ENCODE measurements at places on chromosomes 11 and 22.

DNA sequence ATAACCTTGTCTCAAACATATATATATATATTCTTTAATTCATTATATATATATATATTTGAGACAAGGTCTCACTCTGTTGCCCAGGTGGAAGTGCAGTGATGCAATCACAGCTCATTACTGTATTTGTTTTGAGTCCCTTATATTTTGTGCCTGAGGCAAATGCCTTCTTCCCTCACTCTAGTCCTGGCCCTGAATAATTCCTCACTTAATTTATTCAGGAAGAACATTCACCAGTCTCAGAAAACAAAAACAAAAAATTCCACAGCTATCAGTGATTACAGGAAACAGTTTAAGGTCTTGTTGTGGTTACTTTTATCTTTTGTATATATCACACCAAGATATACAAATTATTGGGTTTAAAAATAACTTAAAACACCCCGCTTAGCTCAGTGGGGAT, 155.7 kb downstream of the CWF19L2 start:
- DNase-seq = no peak

GRCh38 chr11:36431429-36432092, 78.5 kb downstream of the TRAF6 start:
- DNase-seq = peak; percentile 55

GRCh38 chr11:124875401-124875800, 10.2 kb downstream of the ROBO3 start:
- no peak for DNase-seq

DNA sequence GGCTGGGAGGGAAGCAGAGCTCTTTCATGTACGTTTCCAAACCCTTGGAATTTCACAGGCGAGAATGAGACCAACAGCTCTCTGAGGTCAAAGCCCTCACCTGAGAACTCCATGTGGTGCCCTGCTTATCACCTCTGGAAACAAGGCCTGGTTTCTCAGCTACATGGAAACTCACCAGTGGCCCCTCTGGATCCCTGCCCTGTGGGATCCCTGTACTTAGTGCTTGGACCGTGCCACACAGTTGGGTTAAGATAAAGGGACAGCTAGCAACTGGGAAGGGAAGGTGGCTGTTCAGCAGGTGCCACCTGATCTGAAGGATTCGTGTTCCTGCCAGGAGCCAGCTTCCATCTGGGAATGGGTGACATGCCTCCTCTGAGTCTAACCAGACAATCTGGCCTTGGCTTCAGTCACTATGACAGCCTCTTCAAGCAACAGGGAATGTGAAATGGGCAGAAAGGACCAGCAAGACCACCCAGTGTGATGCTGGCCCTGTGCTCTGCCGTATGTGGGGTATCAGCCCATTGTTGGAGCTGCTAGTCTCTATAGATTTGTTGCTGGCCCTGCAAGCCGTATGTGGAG, 54.3 kb upstream of the BID start:
- DNase-seq = no peak

- DNase-seq = no peak
Measured at GRCh38 chr22:37560608-37561211, 430 bp downstream of the CDC42EP1 start.

DNA sequence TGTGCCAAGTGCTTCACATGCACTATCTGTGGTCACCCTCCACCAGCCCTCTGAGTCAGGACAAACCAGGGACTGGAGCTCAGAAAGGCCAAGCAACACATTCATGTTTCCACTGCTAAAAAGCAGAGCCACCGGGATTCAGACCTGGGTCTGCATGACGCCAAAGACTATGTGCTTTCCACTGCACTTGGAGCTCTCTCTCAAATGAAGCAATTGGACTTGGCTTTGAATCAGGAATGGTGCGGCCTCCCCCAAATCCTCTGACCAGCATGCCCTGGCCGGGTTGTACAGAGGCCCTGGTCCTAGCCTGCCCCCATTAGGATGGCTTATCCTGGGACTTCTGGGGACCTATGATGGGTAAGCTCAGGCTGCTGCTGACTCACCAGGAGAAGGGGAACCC, 80.7 kb downstream of the PKNOX2 start:
- no peak for DNase-seq

DNA sequence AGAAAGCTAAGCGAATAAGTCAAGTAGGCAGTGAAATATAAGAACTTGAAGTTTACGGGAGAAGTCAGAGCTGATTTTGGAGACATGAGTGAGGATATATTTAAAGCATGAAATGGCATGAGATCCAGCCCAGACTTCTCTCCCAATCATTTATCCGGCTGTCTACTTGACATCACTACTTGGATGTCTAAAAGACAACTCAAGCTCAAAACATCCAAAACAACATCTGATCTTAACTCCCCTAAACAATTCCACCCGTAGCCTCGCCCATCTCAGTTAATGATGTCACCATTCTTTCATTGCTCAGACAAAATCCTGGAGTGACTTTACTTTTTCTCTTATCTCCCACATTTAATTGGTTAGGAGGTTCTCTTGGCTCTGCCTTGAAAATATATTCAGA, 44.5 kb downstream of the WEE1 start:
- no peak for DNase-seq

DNA sequence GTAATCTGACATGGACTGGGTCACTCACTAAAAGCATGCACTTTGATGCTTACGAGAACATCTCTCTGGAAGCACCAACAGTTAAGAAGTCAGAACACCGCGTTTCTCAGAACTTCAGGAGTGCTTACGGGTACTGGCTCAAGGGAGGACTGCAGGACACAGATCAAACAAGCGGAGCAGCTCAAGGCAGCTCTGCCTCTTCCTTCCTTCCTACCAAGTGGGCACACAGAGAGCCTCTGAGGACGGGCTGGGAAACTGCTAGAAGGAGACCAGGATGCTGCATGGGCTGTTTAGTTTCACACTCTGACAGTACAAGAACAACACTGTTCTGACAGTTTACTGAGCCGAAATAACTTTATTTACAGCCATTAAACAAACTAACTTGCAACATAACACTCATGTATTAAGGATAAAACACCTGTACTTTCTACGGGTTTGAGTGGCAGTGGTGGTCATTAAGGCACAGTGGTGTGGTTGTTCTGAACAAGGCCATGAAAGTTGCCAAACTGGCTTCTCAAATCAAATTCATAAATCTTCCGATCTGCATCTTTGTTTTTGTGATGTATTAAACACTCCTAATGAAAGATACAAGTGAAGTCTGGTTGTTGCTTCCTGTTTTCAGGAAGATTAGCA, 37.5 kb downstream of the ARFGAP3 start:
- DNase-seq = no peak

GRCh38 chr11:16512899-16513241, 156.5 kb upstream of the SOX6 start:
- DNase-seq = no peak

- DNase-seq = no peak
Measured at GRCh38 chr22:28034760-28035401, 115.8 kb upstream of the PITPNB start.

DNA sequence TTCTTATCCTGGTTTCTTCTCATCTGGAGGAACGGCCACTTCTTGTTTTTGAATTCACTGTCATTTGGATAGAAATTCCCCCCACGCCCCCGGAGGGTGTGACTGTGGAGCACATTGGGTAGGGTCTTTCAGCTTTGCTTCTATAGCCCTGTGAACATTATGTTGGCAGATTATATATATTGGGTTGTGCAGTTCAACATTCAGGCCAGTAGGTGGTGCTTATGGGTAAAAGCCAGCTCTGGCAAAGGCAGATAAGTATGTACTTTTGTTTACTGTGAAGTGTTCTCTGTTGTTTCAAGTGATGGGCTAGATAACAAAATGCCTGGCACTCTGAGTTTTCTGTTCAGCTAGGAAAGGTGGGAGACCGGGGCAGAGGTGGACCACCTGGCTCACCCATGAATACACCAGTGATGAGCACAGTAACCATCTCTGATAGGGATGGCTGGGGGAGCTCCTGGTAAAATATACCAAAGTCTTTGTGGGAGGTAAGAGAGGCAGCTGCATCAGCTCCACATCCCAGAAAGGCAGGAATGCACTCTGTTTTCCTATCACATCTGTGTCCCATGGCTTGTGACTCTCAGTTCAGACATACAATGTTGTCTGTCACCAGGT, 1348.2 kb upstream of the RAG2 start:
- no peak for DNase-seq

DNA sequence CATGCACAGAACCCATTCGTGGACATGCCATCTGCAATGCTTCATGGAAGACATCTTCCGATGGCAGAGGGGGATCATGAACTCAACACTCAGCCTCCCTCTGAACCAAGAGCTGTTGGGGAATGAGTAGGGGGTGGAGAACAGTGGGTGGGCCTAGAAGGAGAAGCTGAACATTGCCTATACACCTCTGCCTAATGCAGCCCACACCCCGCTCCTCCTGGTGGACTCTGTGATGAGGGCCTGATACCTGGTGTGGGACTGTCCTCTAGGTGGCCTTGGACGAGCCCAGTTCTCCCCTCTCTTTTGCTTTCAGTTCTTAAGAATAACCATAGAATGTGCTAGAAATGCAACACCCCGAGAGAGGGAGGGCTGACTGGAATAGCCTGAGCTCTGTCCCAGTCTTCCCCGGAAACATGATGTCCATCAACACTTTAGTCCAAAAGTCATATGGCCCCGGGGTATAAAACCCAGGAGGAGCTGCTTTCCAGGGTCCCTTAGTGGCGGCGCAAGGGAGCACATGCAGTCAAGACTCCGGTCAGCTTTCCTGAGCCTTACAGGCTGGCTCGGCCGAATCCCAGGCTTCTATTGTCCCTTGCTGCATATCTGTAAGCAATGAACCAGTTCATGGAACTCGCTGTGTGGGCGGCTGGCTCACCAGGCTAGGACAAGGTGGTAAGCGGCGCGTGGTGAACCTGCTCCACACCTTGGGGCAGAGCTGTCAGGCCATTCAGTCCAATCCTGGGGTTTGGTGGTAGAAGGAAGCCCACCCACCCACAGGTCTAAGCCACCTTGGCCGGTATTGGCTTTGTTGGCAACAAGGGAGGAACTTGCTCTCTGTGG, 216.9 kb downstream of the CTTN start:
- no peak for DNase-seq

- DNase-seq = no peak
Measured at GRCh38 chr11:86559311-86559945, 113.0 kb downstream of the ME3 start.

GRCh38 chr11:26806219-26806618, 84.4 kb upstream of the SLC5A12 start:
- DNase-seq = no peak

DNA sequence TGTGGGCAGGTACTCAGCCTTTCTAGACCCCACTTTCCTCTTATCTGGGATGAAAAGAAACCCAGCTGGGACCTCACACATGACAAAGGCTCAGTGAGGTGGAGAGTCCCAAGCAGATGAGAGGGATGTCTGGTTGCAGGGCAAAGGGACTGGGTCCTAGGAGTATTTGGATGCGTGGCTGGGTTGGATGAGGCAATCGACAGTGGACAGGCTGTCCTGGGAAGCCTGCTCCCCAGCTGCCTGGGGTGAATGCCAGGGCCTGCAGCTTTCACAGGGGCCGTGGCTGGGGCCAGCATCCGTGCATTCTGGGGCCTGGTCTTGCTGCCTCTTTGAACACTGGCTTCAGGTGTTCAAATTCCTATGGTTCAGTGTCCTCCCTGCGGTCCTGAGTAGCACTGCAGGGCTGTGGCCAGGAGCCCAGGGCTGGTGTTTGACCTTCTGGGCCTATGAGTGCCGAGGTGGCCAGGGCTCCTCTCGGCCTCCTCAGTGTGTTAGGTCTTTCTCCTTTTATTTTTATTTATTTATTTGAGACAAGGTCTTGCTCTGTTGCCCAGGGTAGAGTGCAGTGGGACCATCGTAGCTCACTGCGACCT, 65.3 kb downstream of the MCM5 start:
- DNase-seq = no peak

GRCh38 chr11:131207901-131208300, 162.5 kb upstream of the NTM start:
- no peak for DNase-seq

DNA sequence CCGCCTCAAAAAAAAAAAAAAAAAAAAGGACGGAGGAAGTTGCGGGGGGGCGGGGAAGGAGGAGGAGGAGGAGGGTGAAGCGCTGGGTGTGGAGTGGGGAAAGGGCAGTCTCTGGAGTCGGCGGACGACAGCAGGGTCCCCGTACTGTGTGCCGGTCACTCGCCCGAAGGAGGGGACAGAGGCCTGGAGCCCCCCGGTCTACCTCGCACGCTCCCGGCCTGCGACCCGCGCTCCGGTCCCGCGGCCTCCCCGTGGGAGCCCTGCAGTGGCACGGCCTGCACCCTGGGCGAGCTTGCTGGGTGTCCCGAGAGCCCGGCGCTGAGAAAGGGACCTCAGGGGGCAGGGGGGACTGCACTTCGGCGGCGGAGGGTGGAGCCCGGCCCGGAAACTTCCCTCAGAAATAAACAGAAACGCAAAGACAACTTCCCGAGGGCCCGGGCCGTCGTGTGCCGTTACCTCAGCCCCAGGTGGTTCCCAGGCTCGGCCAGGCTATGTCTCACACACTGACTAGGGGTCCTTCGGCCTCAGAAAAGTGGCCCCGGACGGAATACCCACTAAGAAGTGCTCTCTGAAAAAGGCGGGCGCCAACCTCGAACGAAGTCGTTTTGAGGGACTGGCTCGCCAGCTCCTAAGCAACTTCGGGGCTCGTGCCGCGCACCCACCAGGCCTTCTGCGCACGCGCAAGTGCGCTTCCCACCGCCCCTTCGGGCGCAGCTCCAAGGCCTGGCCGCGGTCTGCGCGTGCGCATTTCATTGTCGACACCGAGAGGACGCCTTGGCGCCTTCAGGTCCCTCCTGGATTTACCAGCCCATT, at the start of gene MAJIN:
TSS of gene MAJIN (minus strand) at position 688 of the 813 bp plus-strand sequence. CDS start 12,703 bp downstream, outside the sequence.
- peak; percentile 88 for DNase-seq

- peak; percentile 86 for DNase-seq
Measured at GRCh38 chr11:64268893-64269539, 15.4 kb downstream of the BAD start.

- no peak for DNase-seq
Measured at GRCh38 chr22:24108073-24108472, 73.2 kb upstream of the SUSD2 start.

- DNase-seq = no peak
Measured at GRCh38 chr11:48087974-48088681, 107.8 kb downstream of the PTPRJ start.

DNA sequence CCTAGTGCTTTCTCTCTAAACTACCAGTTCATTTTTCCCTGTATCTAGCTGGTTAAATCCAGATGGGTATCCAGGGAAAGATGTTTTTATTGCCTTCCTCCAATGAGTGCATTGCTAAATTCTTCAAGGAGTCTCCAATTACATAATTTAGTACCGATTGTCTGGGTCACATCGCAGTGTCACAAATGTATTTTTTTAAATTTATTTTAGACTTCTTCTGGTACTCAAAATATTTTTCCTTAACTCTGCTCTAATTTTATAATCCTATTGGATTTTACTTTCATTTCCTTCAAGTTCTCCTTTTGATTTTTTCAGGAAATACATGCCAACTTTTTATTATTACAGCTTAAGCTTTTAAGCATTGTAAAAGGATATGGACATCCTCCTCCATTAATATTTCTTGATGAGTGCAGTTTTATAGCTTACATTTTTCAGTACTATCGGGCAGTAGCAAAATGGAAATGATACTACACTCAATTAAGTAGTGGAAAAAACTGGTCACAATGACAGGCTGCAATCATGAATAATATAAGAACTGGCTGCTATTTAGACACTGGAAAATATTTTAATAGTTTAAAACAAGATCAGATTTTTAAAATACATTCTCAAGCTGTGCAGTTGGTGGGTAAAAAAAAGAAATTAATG, 20.3 kb downstream of the BBOX1 start:
- DNase-seq = no peak

- no peak for DNase-seq
Measured at GRCh38 chr11:24762076-24762475, 265.2 kb downstream of the LUZP2 start.

GRCh38 chr22:21652010-21652546, 10.0 kb downstream of the SDF2L1 start:
- DNase-seq = peak; percentile 94

GRCh38 chr11:126317756-126318573, 14.1 kb downstream of the DCPS start:
- peak; percentile 70 for DNase-seq

Data from activated CD8-positive, alpha-beta memory T cell treated with anti-CD3 and anti-CD28 coated beads, Interleukin-2, amount 10 ng/mL, durations not matched to agents 7 days and 5 days (primary cell).